ENCODE measurements at places on chromosomes 1 and 21.

GRCh38 chr1:222583079-222583478 lies 6.7 kb downstream of the TAF1A start:
- no peak for DNase-seq

- peak; percentile 38 for DNase-seq
Measured at GRCh38 chr1:201537891-201538611, 876 bp upstream of the NAV1 start.

- DNase-seq = peak; percentile 63
Measured at GRCh38 chr1:228276174-228276831, 68.5 kb downstream of the OBSCN start.

- no peak for DNase-seq
Measured at GRCh38 chr1:152924191-152924590, 15.8 kb downstream of the IVL start.

- no peak for DNase-seq
Measured at GRCh38 chr1:158289811-158290210, at the start of gene CD1C. CD1C (plus strand) TSS chr1:158289923; CDS start chr1:158290065, 142 bp downstream.

DNA sequence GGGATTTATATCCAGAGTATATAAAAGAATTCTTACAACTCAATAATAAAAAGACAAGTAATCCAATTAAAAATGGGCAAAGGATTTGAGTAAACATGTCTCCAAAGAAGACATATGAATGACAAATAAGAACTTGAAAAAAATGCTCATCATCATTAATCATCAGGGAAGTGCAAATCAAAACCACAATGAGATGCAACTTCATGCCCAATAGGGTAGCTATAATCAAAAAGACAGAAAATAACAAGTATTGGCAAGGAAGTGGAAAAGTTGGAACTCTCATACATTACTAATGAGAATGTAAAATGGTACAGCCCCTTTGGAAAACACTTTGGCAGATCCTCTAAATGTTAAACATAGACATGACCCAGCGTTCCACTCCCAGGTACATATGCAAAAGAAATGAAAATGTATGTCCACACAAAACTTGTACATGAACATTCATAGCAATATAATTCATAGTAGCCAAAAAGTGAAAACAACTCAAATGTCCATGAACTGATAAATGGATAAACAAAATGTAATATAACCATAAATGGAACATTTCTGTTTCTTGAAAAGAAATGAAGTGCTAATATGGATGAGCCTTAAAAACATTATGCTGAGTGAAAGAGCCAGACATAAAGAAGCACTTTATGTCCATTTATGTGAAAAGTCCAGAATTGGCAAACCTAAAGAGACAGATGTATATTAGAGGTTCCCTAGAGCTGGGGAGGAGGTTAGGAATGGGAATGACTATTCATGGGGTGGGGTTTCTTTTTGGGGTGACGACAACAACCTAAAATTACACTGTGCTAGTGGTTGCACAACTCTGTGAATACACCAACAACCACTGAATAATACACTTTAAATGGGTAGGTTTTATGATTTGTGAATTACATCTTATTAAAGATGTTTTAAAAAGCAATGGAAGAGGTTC lies 259.7 kb downstream of the RHOU start:
- no peak for DNase-seq

DNA sequence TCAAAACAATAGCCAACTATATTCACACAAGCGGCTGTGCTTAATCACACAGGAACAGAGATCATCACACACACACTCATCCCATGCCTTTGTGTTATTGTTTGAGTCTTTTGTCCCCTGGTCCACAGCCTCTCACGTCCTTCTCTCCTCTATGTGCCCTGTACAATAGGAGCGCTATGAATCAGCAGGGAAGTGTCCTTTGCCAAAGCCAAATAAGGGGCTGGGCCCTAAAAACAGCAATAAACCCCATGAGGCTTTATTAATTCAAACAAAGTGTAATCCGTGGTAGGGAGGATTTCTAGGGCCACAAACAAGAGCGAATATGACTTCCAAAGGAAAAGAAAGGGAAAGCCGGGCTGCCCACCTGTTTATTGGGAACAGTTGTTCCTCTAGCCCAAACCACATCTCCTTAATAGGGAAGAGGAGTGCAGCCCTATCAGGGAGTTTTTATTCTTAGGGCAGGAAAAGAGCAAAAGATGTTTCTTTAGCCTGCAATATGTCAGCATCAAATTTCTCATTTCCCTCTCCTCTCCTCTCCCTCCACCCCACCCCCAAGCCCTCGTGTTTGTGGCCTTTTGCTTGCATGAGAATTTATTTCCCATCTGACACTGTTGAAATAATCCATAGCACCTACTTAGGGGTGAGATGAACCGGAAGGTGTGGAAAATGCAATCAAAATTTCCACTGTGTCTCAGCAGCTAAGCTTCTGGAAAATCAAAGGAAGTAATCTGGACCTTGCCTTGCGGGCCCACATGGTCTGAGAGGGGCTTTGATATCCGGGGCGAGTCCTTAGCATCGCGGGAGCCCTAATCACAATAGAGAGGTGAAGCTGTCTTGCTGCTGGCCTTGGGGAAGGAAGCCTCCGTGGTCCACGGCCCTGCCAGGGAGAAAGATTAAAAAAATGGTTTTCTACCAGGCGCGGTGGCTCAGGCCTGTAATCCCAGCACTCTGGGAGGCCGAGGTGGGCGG lies 45.3 kb upstream of the ITPKB start:
- peak; percentile 28 for DNase-seq

DNA sequence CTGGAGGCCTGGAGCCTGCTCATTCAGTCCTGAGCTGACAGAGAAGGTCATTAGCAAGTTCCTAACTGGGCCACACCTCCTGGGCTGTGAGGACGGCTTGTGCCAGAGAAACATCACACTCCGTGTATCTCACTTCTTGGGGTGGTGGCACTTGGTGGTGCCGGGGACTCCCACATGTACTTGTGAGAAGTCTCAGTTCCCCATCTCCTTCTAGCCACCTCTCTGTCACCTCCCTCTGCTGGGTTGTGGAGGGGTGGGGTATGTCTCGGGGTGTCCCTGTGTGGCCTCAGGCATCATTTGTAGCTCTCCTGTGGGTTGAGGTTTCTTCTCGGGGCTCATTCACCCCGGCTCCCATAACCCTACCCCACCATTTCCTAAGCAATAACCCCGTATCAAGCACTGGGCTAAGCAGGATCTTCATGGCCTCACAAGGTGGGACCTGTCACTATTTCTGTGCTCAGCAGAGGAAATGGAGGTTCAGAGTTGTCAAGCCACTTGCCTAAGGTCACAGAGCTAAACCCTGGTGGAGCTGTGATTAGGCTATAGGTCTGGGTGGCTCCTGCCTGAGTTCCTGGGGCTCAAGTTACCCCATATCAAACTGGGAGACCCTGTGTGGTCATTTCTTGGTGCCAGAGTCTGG lies 62.5 kb downstream of the UBIAD1 start:
- DNase-seq = no peak

DNA sequence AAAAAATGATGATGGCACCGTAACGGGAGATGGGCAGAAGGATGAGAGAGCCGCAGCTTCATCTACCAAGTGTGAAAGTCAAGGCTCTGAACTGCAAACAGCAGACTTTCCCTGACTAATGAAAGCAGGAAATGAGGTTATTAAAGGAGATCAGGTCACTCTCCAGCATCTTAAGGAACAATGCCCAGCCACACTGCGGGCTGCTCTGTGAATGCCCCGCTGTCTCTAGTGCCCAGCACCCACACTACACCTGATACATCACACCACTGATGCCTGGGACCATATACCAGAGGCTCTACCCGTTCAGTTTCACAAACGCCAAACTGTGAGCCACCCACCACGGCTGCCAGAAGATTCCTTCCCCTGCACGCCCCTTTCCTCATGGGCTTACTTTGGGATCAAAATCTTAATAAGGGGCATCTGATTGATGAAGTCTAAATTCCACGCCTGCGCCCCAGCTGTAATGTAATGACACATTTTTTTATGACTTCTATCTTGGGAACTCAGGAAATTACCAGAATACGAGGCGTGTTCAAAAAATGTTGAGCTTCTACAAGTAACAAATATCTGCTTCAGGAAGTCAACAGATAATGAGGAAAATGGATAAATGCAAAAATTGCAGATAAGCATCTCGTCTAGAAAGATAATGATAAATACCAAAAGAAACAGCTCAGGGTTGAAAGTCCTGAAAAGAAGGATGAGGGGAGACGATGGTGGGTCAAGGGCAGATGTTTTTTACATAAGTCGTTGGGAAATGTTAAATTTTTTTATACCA lies 72.0 kb downstream of the MIS18A start:
- DNase-seq = no peak

GRCh38 chr1:201094832-201095231 lies 17.4 kb downstream of the CACNA1S start:
- DNase-seq = no peak

- DNase-seq = no peak
Measured at GRCh38 chr1:1756661-1757421, 21.4 kb downstream of the NADK start.

GRCh38 chr1:63848733-63849132 lies 74.9 kb downstream of the ROR1 start:
- DNase-seq = no peak

DNA sequence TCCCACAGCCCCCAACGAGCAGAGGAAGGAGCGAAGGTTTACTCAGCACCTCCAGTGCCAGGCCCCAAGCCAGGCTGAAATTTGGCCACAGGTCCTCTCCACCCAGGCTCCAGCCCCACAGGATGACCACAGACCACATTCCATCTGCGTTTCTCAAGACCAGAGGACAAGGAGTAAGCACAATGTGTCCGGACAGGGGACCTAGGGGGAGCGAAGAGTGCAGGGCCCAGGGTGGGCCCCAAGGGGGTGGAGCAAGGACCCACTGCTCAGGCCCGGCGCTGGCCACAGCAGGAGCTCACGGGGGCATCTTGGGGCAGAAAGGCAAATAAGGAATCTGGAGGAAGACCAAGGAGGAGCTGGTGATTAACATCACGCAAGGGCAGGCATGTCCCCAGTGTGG lies 100.5 kb downstream of the NPHP4 start:
- no peak for DNase-seq

GRCh38 chr1:196063294-196063693 lies 544.9 kb downstream of the KCNT2 start:
- no peak for DNase-seq

- no peak for DNase-seq
Measured at GRCh38 chr1:217494767-217495166, 136.1 kb downstream of the GPATCH2 start.

DNA sequence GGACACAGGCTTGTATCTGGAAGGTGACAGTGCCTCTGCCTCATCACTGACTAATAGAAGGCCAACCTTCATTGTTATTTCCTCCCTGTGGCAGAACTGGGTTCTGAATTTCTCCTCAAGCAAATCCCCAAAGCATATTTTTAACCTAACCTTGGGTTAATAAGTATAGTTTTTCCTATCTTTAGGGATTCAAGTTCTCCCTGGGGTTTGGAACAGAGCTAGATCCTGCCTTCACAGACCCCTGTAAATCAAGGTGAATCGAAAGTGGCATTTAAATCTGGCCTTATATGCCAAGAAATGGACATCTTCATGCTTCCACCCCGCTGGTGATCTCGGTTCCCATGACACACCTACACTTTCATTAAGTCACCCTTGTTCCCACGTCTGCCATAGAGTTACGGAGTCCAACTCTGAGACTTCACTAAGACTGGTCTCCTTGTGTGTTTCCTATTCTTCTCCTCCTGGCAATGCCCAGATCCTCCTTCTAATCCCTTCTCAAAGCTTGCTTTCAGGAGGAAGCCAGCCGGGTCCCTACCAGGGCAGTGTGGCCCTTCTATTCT lies 4.3 kb upstream of the CHI3L2 start:
- DNase-seq = peak; percentile 46

GRCh38 chr1:202575918-202576653 lies 134.2 kb downstream of the SYT2 start:
- peak; percentile 40 for DNase-seq

DNA sequence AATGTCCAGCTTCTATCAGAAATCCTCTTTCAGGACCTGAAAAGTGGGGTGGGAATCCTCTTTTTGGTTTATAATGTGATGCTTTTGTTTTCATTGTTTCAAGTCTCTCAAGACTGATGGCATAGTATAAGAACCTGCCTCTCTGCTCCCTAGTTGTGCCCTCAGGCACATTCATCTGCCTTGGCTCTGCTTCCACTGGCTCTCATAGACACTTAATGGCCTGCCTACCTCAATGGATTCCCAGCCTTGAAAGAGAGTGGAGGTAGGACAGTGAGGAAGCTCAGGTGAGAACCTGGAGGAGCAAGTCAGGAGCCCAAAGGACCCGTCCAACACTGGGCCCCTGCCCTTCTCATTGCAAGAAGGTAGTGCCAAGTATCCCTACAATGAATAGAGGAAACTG lies 4.8 kb downstream of the TTLL7 start:
- no peak for DNase-seq
